Myometrial cell (primary cell): ENCODE measurements at places on chromosomes 6 and 20. TPM values are rescaled to one million over a fixed set of nuclear protein-coding genes. Genes with fewer than 3 reads are reported as not detected.

PPP1R3D gene
- 3.5 TPM in 2 replicates for total RNA-seq

FAM83C gene
- not detected in 2 replicates for total RNA-seq

COL19A1 gene
- not detected in 2 replicates for total RNA-seq

BPIFB2 gene
- not detected in 2 replicates for total RNA-seq

LCA5 gene
- 4.0 and 4.1 TPM in 2 replicates for total RNA-seq

HLA-DPA1 gene
- 3.7 and 8.7 TPM in 2 replicates for total RNA-seq

PRELID3B gene
- total RNA-seq, result 35.7 and 58.1 TPM in 2 replicates

SLC35F1 gene
- total RNA-seq, result under 0.01 TPM in 1 of 2 replicates, not detected in the other

DNAH8 gene
- not detected in 2 replicates for total RNA-seq

TSHZ2 gene
- total RNA-seq, result under 0.01 and 1.4 TPM in 2 replicates

AVP gene
- total RNA-seq, result not detected in 2 replicates

WFDC2 gene
- total RNA-seq, result not detected in 2 replicates

MAN1A1 gene
- 31.4 and 41.6 TPM in 2 replicates for total RNA-seq

HIVEP2 gene
- 4.3 and 5.3 TPM in 2 replicates for total RNA-seq

SCRT2 gene
- not detected in 2 replicates for total RNA-seq

KIF6 gene
- total RNA-seq, result 0.89 and 1.4 TPM in 2 replicates

SDHAF4 gene
- total RNA-seq, result 7.4 and 9.8 TPM in 2 replicates

MEP1A gene
- total RNA-seq, result not detected in 2 replicates
